ENCODE measurements at places on chromosomes 6 and 20.

GRCh38 chr6:169194737-169195136, 58.9 kb downstream of the THBS2 start:
- no peak for DNase-seq

DNA sequence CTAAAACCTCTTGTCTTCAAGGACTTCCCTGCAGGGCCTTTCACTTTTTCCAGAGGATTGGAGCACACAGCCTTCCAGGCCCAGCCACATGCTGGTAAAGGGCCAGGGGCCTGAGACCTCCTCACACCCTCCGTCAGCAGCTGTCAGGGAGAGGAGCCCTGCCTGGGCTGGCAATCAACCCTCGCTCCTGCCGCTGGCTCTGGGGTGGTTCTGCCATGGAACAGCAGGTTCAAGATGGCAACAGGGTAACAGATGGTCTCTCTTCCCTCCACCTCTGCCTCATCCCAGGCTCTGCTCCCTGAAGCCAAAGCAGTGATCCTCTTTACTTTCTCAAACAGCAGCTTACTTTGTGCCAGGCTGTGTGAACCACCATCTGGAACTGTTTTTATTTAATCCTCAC, 23.8 kb downstream of the PCNA start:
- DNase-seq, result no peak

DNA sequence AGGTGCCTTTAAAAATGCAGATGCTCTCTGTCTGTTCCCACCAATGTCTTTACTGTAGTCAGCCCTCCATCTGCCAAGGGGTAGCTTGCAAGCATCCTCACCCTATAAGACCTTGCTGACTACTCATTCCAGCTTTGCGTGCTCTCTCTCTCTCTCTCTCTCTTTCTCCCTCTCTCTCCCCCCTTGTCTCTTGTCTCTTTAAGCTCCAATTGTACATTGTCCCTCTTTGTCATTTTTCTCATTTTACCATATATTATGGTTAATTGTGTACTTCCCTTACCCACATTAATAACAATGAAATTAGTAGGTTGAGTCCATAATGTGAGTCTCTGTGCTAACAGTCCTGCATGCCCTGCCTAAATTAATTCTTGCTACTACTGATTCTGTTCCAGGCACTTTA, 350.2 kb upstream of the CDH4 start:
- no peak for DNase-seq

DNA sequence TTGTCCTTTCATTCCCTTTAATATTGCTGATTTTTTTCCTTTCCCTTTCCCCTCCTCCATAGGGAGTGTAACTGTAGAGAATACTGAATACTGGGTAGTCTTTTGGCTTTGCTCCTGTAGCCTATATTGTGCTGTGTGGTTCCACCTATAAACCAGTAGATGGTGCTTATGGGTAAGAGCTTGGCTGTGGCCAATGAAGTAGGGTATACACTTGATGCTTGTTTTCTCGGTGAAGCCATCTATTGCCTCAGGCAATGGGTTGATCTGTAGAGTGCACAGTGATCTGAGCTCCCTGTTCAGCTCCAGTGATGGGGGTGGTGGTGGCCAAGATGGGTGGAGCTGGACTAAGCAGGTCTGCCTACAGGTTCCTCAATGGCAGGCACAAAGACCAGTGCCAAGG, 203.3 kb upstream of the IMPG1 start:
- DNase-seq, result no peak

DNA sequence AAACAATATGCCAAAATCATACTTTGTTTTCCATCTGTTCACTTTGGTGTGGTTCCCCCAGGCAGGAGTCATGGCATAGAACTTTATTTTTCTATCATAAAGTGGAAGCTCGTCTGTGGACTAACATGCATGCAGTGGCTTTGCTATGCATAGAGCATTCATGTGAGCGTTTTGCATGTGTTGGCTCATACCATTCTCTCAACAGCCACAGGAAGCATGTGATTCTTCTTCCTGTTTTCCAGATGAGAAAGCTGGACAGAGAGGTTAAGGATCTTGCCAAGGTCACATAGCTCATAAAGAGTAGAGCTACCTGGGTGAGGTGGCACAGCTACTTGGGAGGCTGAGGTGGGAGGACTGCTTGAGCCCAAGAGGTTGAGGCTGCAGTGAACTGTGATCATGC, 123.4 kb upstream of the HDGFL1 start:
- no peak for DNase-seq

GRCh38 chr20:37243937-37244571, 17.6 kb downstream of the GHRH start:
- DNase-seq, result no peak

- DNase-seq, result no peak
Observed at GRCh38 chr6:45741437-45742171, 274.1 kb downstream of the CLIC5 start.

DNA sequence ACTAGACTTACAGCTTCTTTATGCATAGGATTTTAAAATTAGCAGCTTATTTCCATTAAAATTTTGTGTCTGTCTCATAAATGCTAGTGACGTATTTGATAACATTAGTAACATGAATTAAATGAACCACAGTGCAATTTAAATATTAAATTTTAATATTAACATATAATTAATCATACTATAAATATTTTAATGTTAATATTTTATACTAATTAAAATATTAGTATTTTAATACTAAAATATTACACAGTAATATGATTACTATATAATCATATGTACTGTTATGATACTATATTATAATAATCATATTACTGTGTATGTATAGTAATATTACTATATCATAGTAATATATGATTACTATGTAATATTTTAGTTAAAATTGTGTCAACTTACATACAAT, 73.7 kb downstream of the CHD6 start:
- no peak for DNase-seq

- peak; percentile 54 for DNase-seq
Observed at GRCh38 chr6:134379076-134379475, 61.2 kb upstream of the SGK1 start.

GRCh38 chr6:36926708-36927513, 27.6 kb upstream of the PI16 start:
- DNase-seq, result no peak

DNA sequence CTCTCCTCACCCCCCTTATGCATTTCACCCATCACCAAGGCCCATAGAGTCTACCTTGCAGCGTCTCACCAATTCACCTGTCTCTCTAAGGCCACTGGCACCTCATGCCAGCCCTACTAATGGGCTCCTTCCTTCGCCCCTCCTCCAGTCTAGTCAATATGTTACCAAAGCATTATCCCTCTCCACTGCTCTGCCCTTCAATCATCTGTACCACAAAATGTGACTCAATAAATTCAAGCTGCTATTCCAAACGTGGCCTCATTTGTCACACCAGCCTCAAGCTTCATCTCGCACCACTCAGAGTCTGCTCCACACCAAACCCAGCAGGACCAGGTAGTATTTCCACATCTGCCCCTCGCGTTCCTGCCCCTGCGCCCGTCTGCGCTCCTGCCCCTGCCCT, 21.8 kb upstream of the RPS6KA2 start:
- DNase-seq, result no peak

DNA sequence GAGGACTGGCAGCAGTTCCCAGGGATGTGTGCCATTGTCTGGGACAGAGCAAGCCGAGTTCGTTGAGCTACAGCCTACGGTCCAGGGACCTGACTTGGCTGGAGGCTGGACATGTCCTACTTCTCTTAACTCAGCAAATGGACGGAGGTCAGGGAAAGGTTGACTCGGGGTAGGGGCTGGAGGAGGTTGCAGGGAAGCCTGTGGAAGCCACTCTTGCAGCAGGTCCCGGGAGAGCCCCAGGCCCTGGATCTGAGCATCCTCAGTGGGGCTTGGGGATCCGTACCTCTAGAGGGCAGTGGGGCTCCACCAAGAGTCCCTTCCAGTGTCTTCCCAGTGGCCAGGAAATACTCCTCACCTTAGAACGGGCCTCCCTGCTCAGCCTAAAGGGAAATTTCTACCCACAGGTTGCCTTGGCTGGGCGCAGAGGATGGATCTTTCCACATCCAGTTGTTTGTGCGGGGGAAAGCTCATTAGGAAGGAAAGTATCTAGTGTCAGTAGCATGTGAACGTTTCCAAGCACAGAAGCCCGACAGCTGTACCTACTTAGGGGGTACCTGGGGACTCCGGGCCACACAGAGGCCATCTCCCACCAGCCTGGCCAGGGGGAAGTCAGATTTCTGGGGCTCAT, 170.2 kb downstream of the NFATC2 start:
- peak; percentile 84 for DNase-seq

GRCh38 chr20:16036331-16036730, 536.9 kb downstream of the KIF16B start:
- no peak for DNase-seq

DNA sequence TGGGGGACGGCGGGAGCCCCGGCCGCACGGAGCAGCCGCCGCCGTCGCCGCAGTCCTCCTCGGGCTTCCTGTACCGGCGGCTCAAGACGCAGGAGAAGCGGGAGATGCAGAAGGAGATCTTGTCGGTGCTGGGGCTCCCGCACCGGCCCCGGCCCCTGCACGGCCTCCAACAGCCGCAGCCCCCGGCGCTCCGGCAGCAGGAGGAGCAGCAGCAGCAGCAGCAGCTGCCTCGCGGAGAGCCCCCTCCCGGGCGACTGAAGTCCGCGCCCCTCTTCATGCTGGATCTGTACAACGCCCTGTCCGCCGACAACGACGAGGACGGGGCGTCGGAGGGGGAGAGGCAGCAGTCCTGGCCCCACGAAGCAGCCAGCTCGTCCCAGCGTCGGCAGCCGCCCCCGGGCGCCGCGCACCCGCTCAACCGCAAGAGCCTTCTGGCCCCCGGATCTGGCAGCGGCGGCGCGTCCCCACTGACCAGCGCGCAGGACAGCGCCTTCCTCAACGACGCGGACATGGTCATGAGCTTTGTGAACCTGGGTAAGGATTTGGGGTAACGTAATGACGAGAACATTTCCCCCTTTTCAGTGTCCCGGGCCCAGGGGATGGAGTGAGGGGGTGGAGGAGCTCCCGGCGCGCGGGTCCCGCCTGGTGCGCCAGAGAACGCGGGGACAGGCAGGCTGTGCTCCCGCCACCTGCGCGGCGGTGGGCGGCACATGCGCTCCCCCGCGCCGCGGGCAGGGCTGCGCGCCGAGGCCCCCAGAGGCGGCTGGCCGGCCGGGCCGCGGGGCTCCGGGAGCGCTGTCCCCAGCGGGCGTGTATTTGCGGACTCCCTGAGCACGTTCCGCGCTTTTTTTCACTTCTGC, 1.4 kb downstream of the BMP6 start:
- peak; percentile 35 for DNase-seq

DNA sequence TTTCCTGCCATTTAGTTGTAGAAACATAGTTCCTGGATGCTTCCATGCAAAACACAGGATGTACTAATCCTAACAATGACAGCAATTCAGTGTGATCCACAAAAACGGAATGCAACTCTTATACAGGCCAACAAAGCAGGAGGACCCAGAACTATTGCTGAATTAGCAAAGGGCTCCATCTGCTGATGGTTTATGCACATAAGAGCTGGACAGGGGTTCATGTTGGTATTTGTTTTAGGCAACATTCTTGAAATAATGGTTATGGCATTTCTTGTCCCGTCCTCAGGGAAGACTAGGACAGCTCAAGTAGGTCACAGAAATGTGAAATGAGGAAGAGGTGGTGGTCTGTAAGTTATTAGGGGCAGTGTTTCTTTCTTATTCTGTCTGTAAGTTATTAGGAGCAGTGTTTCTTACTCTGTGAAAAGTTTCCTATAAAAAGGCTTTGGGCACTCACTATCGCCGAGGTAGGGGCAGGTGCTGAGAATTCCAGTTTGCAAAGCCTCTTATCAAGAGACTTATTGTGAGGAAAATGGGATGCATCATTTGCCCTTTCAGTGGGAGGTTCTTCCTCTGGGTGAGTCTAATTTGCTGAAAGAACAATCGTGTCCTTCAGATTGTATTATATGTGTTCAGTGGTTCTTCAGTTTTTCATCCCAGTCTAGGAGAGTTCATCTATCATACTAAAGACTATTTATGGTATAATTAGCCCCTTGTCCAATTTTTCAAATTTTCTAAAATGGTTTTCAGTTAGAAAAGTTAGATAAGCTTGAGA, 171.1 kb downstream of the MCHR2 start:
- DNase-seq, result no peak

- no peak for DNase-seq
Observed at GRCh38 chr6:14476793-14477531, 359.4 kb downstream of the CD83 start.

- DNase-seq, result no peak
Observed at GRCh38 chr6:157571269-157571668, 190.3 kb downstream of the ZDHHC14 start.

- DNase-seq, result no peak
Observed at GRCh38 chr6:168117942-168118341, 38.9 kb upstream of the FRMD1 start.

DNA sequence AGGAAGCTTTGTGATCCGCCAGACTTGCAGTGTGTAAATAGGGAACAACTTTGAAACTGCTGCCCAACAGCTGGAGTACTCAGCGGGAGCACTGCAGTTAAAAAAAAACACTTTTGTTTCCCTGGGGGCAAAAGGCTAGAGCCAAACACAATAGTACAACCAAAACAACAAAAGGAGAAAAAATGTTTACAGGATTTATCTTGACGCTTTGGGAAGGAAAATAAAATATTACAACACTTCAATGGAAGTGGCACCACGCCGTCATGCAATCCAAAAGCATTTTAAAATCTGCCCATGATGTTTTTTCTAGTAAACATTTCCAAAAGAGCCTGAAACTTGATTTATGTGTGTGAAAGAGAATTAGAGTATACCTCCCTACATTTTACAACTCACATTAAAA, 26.0 kb downstream of the PTPRK start:
- no peak for DNase-seq

- DNase-seq, result no peak
Observed at GRCh38 chr6:15263780-15264374, 18.0 kb downstream of the JARID2 start.

- no peak for DNase-seq
Observed at GRCh38 chr20:14666696-14667095, 329.3 kb upstream of the FLRT3 start.

DNA sequence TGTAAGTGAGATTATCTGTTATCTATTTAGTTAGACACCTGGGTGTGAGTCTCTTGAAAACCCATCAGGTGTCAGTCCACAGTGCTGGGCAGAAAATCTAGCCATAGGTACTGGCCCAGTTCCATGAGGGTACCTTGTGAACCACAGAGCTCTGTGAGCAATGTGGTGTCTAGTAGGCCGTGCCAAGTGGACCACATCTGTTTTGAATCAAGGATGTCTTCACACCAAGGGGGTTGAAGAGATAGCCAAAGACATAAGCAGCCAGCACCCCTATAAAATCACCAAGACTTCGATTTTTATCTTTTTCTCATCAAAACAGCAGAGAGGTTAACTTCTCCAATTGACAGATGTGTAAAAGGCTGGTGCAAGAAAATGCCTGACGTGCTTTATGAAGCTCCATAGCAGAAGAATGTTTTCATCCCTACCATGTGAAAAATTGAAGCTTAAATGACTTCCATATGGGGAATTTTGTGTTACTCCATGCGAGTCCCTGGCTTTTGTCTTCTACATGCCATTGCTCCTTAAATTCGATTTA, 368.7 kb downstream of the HAO1 start:
- no peak for DNase-seq

- peak; percentile 35 for DNase-seq
Observed at GRCh38 chr20:11686820-11687543, 230.7 kb upstream of the BTBD3 start.

DNA sequence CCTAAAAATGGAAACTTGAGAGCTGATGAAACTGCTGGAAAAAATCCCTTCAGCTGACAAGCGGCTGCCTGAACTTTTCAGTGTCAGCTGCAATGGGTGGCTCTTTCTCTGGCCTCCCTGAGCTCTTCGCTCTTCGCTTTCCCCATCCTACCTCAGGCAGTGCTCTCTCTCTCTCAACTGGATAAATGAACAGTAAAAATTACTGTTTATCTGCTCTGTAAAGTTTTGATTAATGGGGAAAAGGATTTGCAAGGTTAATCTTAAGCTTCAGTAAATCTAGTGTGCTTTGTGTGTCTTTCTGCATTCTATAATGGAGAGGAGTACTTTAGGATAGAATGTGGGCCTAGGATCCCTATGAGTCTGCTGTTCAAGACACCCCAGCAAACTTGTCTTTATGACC, 35.1 kb downstream of the TMEM14A start:
- DNase-seq, result no peak
